ENCODE measurements at places on chromosomes 13 and 19. TPM values are rescaled to one million over a fixed set of nuclear protein-coding genes. Genes with fewer than 3 reads are reported as not detected.

GRCh38 chr19:56995303-56995702 is 124.5 kb upstream of the USP29 start:
- DNase-seq = no peak

- DNase-seq = no peak
These were observed 25.9 kb upstream of the OR10H2 start for GRCh38 chr19:15701757-15702533.

DNA sequence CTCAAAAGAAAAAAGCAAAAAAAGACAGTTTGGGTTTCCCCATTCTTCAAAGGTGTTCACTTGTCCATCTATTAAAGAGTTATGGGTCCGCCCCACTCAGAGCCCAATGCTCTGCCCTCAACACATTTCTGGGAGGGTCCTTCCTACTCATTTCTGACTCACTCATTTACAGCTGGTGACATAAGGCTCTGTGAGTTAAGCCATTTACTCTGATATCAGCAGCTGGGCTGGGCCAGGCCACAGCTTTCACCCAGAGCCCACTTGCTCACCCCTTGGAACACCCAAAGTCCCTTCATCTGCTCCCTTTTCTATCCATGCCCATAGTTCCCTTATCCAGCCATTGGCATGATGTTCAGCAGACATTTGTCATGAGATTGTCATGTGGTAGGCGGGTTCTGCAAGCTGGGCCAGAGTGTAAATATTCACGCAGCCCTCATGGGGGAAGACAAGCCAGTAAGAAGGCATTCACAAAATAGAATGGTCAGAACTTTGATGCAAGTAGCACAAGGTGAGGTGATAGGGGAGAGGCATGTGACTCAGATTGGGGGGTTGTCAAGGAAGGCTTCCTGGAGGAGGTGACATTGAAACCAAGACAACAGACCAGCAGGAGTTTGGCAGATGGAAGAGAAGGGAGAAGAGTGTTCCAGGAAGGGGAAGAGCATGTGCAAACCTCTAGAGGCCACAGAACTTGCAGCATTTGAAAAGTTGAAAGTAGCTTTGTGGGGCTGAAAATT is 5.9 kb downstream of the MAST1 start:
- DNase-seq = no peak

DNA sequence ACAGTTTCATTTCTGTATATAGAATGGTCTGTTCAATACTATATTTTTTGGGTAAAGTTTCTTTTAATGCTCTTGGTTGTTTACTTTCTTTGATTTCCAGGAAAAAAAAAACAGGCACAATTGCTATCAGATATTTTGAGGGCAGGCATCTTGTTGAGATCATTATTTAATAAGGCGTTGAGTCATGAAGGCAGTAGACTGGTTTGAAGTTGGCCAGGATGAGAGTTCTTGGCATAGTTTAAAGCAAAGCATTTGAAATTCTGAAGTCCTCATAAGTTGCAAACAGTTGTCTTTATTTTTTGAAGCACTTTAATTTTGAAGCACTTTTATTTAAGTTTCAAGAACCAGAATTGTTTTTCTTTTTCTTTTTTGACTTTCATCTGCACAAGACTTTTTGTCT is 2.6 kb upstream of the ZNF175 start:
- no peak for DNase-seq

DLL3 gene
- 0.89 TPM for total RNA-seq

SIGLEC6 gene
- not detected for total RNA-seq

MEF2B gene
- total RNA-seq = 1.7 TPM

GRCh38 chr19:1567116-1567847 is 843 bp downstream of the MEX3D start:
- peak; percentile 12 for DNase-seq

- DNase-seq = no peak
These were observed 56.1 kb upstream of the ZNF835 start for GRCh38 chr19:56727677-56728076.

- no peak for DNase-seq
These were observed 11.7 kb upstream of the SOX1 start for GRCh38 chr13:112055036-112055914.

- no peak for DNase-seq
These were observed 324.6 kb downstream of the SHISA2 start for GRCh38 chr13:25727250-25727649.

DNA sequence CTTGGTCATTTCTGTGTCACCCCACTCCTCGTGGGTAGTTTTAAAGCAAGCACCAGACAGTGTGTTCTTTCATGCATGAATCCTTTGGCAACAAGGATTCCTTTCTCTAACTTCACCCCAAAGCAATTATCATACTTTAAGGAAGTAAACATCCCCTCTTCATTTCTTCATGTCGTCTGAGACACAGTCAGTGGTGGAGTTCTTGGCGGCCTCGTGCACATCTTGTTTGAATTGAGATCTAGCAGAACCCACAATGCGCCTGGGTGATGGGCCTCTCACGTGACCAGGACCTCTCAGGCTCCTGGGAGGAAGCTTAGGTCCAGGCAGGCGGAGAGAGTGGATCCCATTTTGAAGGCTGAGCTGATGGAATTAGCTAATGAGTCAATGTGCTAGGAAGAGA is 2.6 kb downstream of the ACSBG2 start:
- DNase-seq = no peak

GRCh38 chr13:67619351-67619994 is 389.3 kb upstream of the PCDH9 start:
- DNase-seq = peak; percentile 78

KMT2B gene
- total RNA-seq = 29.0 TPM

DNA sequence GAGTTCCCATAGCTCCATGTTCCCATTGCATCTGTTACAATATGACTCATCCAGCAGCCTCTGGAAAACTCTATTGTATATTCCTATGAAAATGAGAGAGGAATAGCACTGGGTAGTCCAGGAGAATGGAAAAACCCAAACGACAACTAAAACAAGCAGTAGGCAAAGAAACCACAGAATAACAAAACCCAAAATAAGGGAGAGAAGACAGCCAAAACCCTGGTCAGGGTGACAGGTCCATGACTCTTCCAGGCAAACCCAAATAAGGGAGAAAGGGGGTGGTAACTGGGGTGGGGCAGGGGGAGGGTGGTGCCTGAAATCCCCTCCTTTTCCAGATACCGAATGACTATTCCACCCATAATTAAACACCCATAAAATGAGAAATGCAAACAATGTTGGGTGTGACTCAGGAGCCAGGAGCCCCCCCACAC is 4.0 kb upstream of the ZNF8 start:
- DNase-seq = peak; percentile 61

DNA sequence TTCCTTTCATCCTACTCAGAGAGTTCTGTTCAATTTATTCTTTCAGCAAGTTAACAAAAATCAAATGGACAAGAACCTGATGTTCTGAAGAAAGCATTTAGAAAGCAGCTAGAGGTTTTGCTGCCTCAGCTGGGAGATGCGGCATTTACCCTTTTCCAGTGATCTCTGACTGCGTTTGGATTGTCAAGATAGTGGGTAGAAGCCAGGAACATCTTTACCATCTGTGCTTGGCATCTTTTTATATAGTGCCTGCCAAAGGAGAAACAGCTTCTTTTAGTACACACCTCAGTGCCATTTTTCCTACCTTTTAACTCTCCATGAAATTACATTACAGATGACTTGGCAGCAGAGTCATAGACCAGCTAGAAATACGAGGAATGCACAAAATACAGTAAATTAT is 680.8 kb downstream of the SLITRK1 start:
- no peak for DNase-seq

DNA sequence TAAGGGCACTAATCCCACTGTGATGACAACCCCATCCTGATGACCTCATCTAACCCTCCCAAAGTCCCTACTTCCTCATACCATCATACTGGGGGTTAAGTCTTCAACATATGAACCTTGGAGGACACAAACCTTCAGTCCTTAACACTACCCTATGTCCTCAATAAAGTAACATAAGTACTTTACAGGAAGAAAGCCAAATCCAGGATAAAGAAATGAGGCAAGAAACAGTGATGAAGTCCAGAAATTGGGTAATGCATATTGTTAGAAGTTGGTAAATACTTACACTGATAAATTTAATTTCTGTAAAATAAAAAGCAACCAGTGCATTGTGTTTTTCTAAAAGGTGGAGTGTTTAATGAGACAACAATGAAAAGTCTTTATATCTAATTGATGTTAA is 284.8 kb upstream of the SOX21 start:
- DNase-seq = no peak

GRCh38 chr13:36288794-36289391 is 8.7 kb downstream of the CCDC169 start:
- no peak for DNase-seq

GRCh38 chr19:18122424-18122823 is 24.8 kb downstream of the MAST3 start:
- DNase-seq = no peak

DNA sequence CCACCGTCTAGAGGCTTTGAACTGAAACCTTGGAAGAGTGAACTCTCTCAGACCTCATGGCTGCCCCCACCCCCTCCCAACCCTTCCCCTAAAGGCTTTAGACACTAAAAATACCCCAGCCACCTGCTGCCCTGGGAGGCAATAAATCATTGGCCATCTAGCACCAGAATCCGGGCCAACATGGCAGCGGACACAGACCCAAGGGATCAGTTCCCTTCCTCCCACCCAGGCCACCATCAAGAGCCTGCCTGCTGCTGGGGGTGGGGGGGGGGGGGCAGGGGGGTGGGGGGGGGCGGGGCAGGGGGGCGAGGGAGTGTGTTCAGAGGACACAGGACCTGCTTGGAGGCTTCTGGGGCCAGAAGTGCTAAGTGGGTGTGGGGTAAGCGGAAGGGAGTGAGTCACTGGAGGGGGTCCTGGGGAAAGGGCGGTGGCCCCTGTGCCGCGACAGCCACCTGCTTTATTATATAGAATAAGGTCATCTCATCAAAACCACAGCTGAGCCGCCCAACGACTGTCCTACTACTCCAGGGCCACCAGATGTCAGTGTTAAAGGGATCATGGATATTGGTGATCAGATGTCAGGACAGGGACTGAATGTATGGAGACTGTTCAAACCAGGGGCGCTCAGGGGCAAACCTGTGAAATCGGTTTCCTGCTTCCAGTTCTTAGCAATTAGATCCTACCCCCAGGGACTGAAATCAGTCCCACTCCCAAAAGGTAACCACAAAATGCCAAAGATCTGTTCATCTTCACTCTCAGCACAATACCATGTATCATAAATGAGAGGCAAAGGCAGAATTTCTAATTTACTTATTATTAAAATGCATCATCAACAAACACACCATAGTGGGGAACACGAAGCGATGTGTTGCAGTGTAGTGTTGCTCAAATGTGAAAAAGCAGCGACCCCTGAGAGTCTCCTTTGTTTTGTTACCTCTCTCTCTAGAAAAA is 24.3 kb downstream of the ARL11 start:
- no peak for DNase-seq

ATP8B3 gene
- 4.4 TPM for total RNA-seq

- DNase-seq = no peak
These were observed 9.8 kb downstream of the ZNF317 start for GRCh38 chr19:9149997-9150396.

DNA sequence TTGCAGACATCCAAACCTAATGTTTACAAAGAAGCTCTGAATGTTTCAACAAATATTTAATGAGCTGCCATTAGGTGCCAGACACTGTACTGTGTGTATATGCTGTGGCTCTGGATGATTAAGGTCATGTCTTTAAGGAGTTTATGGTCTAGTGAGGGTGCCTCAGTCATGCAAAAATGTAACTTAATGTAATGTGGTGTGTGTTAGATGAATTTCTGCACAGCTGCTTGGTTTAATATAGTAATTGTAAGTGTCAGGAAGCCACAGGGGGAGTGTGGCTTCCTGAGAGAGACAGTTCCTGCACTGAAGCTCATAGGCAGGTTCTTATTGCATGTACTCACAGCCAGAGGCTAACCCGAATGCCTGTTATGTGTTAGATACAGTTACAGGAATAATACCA is 43.3 kb downstream of the SPATA13 start:
- no peak for DNase-seq

FREM2 gene
- 0.67 TPM for total RNA-seq

GRCh38 chr19:3142292-3142670 is 6.4 kb downstream of the GNA15 start:
- peak; percentile 67 for DNase-seq

RNF225 gene
- total RNA-seq = 0.41 TPM

PDE4C gene
- total RNA-seq = 0.64 TPM

GRCh38 chr13:101626925-101627555 is 174.6 kb downstream of the ITGBL1 start:
- DNase-seq = no peak

C19orf25 gene
- 30.2 TPM for total RNA-seq

CCDC169 gene
- 0.62 TPM for total RNA-seq

DNA sequence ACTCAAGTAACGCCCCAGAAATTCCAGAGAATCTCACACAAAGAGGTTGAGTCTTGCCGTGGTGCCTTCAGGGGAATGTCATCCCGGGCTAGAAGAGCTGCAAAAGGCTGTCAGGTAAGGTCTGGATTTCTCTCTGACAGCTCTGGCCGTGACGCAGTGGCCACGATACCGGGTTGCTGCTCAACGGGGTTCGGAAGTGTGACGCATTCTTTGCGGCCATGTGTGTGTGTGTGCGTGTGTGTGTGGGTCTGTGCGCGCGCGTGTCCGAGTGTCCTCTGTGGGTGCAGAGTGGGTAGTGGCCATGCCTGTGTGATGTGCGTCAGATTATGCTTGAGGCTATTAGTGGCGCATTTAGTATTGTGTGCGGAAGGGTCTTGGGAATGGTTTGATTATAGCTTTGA is 306 bp downstream of the ZNF540 start:
- DNase-seq = peak; percentile 74

NLRP7 gene
- not detected for total RNA-seq

C13orf42 gene
- total RNA-seq = not detected

C1QTNF9B gene
- not detected for total RNA-seq

AXL gene
- total RNA-seq = 156 TPM

SERTAD3 gene
- total RNA-seq = 49.7 TPM

DNA sequence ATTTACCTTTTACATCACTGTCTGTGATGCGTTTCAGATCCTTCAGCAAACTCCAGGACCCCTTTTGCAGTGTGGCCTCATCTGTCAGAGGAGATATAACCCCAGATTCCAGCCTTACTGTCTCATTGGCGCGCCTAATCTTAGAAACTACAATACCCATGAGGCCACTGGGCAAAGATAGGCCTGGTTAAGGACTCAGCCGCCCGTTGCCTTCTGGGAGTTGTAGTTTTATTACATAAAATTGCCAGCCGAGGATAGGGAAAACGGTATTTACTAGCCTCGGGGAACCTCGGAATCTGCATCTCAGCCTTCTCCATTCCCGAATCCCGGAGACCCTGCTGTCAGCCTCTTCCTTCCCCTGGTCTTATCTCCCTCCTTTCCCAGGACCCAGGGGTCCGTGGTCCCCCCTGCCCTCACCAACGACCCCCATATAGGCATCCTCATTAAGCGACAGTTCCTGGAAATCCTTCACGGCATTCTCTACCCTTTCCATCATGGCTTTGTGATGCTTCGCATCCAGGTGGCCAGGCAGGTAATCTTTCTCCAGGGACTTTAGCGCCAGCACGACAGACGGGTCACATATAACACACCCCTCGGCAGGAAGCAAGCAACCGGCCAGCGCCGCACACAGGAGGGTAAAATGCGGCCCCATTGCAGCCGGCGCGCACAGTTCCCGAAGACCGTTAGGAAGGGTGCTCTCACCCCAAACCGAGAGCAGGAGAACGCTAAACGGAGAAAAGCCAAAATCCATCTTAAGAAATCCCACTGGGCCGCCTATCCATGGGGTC is 1.3 kb downstream of the IZUMO1 start:
- DNase-seq = peak; percentile 31

COLGALT1 gene
- total RNA-seq = 152 TPM

DAZAP1 gene
- 108 TPM for total RNA-seq
